ENCODE measurements at places on chromosomes 16 and 17. TPM values are rescaled to one million over a fixed set of nuclear protein-coding genes. Genes with fewer than 3 reads are reported as not detected.
A peak's percentile ranks its signal among the peaks of the same experiment; 100 is the strongest.

DNA sequence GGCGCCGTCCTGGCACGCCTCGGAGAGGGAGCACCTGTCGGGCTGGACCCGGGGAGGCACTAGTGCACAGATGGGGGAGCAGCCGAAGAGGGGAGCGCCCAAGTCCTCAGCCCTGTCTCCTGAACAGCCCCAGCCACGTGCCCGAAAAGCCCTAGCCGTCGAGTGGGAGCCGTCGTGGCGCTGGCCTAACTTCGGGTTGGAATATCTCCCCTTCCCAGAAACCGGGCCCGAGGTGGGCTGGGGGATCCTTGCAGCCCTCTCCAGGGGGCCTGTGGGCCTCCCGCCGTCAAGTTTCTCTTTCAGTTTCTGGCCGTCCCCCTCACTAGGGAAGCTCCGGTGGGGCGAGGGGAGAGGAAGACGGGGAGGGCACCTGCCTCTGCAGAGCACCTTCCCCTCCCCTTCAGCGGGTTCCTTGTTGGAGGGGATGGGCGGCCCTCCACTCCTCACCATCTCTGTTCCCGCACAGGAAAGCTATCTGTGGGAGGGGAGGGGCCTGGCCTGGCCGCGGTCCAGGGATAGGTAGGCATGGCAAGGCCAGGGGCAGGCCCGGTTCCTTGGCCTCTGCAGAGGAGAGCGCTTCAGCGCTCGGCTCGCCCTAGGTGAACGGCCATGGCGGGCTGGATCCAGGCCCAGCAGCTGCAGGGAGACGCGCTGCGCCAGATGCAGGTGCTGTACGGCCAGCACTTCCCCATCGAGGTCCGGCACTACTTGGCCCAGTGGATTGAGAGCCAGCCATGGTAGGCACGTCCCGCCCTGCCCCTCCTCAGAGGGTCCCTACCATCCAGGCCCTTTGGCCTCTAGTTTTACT is 709 bp downstream of the STAT5A start:
- DNase-seq = peak; percentile 55

- DNase-seq = no peak
Measured at GRCh38 chr17:9671559-9671958, 26.2 kb downstream of the USP43 start.

DNA sequence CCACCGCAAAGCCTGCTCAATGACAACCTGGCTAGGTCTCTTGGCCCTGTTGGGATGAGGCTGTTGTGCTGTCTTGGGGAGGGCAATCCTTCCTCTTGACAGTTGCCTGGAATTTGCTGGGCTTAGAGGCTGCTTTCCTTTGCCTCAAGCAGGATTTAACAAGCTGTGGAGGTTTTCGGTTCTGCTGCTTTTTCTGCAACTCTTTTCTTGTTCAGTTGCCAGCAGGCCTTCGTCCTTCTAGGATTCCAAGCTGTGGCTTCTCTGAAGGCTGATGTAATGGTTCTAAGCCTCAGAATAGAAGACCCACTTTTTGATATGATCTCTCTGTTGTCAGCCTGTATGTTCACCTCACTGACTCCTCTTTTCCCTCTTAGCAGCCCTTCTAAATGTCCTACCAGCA is 149.5 kb upstream of the HS3ST4 start:
- no peak for DNase-seq

Gene KRTAP4-4
- total RNA-seq = not detected

Gene KRT20
- not detected for total RNA-seq

- peak; percentile 46 for DNase-seq
Measured at GRCh38 chr17:79836972-79837887, 2.0 kb downstream of the CBX4 start.

Gene MILR1
- total RNA-seq = 0.46 TPM

Gene DNAAF8
- 0.11 TPM for total RNA-seq

Gene HOXB1
- total RNA-seq = not detected

Gene SPNS1
- 25.8 TPM for total RNA-seq

DNA sequence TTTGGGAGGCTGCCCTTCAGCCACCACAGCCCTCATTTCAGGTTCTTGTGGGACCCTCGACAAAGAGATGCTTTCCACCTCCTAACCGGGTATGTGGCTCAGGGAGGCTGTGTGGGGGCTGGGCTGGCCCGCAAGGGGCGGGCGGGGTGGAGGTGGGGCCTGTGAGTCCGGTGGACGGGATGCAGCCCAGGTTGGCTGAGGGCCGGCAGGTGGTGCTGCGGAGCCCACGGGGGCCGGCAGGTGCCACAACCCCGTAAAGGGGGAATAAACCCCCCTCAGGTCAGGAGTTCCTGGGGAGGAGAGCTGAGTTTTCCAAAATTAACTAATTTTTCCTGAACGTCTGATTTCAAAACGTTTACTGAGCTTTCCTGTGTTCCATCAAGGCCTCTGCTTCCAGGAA is 4.9 kb upstream of the CIAO3 start:
- DNase-seq = no peak

Gene CCT6B
- 1.5 TPM for total RNA-seq

GRCh38 chr17:17104494-17104893 is 62.2 kb downstream of the MPRIP start:
- DNase-seq = no peak

DNA sequence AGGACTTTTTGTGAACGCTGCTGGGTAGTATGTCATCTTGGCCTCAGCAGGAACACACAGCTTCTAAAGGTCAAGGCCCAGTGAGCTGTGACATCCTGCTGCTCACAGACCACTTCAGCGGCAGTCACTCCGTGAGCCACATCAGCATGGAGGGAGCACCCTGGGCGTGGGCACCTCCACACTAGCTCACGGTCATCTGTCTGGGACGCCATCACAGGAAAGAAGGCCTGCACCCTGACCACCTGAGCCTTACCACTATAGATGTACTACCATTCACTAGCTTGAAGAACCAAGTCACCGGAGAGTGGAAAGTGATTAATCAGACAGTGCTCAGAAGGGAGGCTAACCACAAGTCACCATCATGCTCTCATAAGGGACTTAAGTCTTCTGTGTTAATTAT is 3.3 kb downstream of the AXIN1 start:
- no peak for DNase-seq

Data from activated T-helper 2 cell treated with anti-CD3 and anti-CD28 coated beads, Interferon-gamma antibody, Interleukin-2, Interleukin-4, amounts not matched to agents 10 μg/mL and 5 μg/mL and 100 μg/mL, durations not matched to agents 14 hours and 24 hours and 36 hours (primary cell).